Fibroblast of skin of right biceps (primary cell): ENCODE measurements at places on chromosomes 1 and 21.

DNA sequence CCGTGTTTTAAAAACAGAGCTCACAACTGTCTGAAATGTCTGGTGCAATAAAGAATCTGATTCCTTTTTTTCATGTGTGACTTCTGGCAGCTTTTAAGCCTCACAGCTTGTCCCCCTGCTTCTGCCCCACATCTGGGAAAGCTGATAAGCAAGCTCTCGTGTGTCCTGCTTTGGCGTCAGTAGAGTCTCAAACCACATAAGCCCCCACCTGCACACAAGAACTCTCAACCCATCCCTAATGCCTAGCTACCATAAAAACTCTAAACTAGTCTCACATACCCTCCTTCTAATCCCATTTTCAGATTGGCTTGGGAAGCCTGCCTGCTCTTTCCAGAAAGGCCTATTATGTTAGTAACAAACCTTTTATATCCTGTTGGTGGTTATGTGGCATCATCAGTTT lies 94.6 kb upstream of the DAB1 start:
- no peak for DNase-seq

- DNase-seq = no peak
Observed at GRCh38 chr1:109396513-109396839, 1.2 kb downstream of the SORT1 start.

DNA sequence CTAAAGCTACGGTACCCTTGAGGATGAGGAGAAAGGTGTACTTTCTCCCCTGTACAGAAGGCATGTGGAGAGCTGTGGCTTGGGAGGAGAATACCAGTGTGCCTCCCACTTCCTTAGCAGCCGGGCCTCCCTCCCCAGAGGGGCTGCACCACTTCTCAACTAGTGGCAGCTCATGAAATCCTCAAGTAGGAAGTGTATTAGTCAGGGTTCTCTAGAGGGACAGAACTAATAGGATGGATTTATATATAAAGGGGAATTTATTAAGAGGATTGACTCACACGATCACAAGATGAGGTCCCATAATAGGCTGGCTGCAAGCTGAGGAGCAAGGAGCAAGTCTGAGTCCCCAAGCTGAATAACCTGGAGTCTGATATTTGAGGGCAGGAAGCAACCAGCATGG lies 53.1 kb upstream of the PPP2R5A start:
- no peak for DNase-seq

GRCh38 chr1:30706528-30706927 lies 16.9 kb downstream of the MATN1 start:
- peak; percentile 66 for DNase-seq

GRCh38 chr1:230215031-230215430 lies 148.0 kb downstream of the GALNT2 start:
- peak; percentile 45 for DNase-seq

DNA sequence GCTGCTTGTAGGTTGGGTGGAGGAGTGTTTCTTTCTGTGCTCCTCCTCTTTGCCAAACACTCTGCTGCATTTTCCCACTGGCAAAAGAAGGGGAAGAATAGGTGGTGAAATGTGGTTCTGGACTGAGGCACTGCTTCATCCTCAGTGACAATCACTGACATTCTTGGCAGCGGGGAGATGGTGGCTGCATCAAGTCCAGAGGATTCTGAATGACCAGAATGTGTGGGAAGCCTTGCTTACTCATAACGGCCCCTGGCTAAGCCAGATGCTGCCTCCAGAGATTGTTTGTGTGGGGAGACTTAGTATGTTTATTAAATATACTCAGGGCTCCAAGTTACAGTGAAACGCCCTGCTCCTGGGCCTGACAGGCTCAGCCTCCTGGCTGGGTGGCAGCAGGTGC lies 160.3 kb downstream of the CACNA1E start:
- no peak for DNase-seq

DNA sequence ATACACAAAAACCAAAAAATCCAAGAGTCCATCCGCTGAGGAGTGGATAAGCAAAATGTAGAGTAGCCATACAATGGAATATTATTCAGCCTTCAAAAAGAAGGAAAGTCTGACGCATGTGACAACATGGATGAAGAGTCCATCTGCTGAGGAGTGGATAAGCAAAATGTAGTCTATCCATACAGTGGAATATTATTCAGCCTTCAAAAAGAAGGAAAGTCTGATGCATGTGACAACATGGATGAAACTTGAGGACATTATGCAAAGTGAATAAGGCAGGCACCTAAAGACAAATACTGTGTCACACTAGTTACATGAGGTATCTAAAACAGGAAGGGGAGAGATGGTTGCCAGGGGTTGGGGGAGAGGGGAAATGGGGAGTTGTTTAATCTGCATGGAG lies 14.0 kb upstream of the IGSF21 start:
- no peak for DNase-seq

GRCh38 chr21:17853393-17854275 lies 34.5 kb upstream of the C21orf91 start:
- no peak for DNase-seq

DNA sequence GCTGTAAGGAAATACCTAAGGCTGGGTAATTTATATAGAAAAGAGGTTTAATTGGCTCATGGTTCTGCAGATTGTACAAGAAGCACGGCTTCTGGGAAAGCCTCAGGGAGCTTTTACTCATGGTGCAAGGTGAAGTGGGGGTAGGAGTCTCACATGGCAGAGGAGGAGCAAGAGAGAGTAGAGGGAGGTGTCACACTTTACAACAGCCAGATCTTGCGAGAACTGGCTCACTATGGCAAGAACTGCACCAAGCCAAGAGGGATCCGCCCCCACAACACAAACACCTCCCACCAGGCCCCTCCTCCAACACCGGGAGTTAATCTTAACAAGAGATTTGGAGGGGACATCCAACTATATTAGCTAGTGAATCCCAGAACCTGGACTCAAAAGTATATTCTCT lies 135.4 kb upstream of the SOD1 start:
- DNase-seq = no peak

DNA sequence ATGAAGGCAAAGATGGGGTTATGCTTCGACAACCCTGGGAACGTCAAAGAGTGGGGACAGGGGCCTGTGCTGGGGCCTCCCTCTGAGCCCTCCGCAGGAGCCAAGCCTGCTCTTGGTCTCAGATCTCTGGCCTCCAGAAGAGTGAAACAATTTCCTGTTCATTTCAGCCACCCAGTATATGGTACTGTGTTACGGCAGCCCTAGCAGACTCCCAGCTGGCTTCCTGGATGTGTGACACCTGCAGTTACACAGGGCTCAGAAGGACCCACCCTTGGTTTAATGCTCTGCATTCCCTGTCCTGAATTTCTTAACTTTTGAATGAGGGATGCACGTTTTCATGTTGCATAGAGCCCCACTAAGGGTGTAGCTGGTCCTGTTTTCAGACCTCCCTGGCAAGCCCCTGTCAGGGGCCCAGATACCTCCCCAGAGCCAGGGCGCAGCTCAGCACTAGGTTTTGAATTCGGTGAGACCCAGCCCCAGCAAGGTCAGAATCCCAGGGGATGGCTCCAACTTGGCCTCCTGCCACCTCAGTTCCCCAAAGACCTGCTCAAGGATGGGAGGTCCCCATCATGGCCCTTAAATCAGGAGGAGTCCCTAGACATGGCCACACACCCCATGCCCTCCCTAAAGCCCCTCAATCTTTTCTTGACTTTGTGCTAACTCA lies 79.0 kb upstream of the IFFO2 start:
- DNase-seq = no peak

- no peak for DNase-seq
Observed at GRCh38 chr1:44693900-44694299, 19.4 kb downstream of the ARMH1 start.

DNA sequence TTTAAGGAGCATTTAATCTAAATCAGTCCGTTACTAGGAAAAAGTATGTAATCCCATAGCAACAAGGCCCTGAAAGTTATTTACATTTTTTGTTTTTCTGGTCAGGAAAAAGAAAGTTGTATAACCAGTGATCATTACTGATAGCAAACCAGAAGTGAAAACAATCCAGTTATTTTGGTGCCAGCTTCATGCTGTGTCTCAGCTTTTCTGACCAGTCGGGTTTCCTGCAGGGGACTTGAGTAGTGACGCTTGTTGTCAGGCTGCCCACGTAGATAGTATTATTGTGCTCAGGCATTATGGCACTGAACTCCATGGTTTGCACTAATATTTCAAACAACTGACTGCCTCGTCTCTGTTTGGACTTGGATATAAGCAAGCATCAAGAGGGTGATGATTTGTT lies 55.2 kb downstream of the SASS6 start:
- DNase-seq = no peak
